ENCODE measurements at places on chromosomes 1 and 21. TPM values are rescaled to one million over a fixed set of nuclear protein-coding genes. Genes with fewer than 3 reads are reported as not detected.
A peak's percentile ranks its signal among the peaks of the same experiment; 100 is the strongest.

GRCh38 chr1:185074307-185074706 lies 28.9 kb downstream of the RNF2 start:
- H3K4me1 ChIP-seq, result no peaks in the 10 kb centered on the region
- H3K4me3 ChIP-seq, result no peak overlapping the region
- no peak for DNase-seq
- no peak overlapping the region for H3K27ac ChIP-seq
- no peaks in the 10 kb centered on the region for H3K27me3 ChIP-seq

DNA sequence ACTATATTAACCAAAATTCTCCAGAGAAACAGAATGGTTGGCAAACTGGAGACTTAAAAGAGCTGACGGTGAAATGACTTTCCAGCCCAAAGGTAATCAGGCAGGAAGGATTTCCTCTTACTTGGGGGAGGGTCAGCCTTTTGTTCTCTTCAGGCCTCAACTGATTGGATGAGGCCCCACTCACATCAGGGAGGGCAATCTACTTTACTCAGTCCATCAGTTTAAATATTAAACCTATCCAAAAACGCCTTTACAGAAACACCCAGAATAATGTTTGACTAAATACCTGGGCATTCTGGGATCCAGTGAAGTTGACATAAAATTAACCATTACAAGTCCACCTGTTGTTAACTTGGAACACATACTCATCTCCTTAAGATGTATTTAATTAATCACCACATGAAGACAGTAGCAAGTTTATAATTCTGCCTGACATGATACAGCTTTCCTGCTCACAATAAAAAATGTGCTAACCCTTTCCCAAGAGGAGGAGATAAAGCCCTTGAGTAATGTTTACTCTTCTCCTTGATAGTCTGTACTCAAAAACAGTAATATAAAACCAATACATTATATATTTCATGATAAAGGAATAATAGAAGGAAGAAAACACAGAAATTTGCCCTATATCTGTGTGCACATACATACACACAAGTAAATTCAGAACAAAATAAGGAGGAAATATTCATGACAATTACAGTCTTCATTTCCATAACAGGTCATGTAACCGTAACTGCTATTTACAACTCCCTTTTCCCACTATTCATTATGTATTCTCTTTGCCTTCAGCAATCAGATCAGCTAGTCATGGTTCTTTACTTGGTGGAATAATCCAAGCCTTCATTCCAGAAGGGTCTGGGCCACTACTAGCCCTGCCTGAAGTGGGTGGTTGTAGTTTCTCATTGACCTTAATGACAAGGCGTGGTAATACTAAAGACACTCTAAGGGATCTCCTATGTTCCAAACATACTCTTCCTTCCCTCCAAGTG lies 107.5 kb upstream of the RUNX1 start:
- DNase-seq, result no peak
- H3K27ac ChIP-seq, result no peak overlapping the region
- no peaks in the 10 kb centered on the region for H3K27me3 ChIP-seq
- no peaks in the 10 kb centered on the region for H3K36me3 ChIP-seq
- no peaks in the 10 kb centered on the region for H3K4me1 ChIP-seq

DNA sequence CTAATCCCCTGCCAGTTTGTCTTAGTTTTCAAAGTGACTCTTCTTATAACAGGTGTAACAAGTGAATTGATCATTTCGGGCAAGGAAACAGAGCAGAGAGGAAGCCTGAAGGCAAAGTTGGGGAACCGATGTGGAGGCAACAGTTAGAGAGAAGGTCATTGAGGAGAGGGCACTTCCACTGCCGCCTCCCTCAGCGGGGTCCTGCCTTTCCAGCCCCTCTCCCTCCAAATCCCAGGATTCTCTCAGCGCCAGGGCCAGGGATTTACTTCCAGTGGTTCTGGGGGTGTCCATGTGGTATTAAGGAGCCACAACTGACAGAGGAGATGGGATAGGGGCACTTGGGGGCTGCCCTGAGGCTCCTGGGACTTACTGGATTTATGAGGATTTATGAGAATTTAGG lies 39.7 kb upstream of the PDE9A start:
- H3K4me3 ChIP-seq, result peak overlapping the region; percentile 28
- H3K4me1 ChIP-seq, result peaks cover 6% of the 10 kb centered on the region
- no peak for DNase-seq
- no peak overlapping the region for H3K27ac ChIP-seq

GRCh38 chr1:44251486-44251885 lies 38.2 kb downstream of the DMAP1 start:
- DNase-seq, result no peak
- H3K27ac ChIP-seq, result no peak overlapping the region
- H3K4me1 ChIP-seq, result no peaks in the 10 kb centered on the region
- no peaks in the 10 kb centered on the region for H3K27me3 ChIP-seq
- no peak overlapping the region for H3K4me3 ChIP-seq

DNA sequence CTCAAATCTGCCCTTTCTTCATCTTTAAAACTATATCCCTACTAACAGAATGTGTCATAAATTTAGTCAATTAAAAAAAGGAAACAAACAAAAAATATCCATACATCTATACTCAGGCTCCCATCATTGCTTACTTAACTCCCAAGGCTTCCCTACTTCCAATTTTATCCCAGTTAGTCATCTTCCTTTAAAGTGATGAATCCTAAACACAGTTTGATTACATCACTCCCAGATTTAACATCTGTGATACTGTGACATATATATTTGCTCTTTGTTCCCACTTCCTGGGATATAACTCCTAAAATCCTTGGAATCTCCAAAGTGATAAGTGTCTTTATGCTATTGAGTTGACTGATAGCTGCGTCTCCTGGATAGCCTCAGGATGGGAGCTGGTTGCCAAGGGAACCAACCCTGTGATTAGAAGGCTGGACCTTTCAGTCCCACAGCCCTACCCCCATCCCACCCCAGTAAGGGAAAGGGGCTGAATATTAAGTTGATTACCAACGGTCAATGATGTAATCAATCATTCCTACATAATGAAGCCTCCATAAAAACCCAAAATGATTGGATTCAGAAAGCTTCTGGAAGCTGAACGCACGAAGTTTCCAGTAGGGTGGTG lies 21.6 kb downstream of the GLMN start:
- no peak overlapping the region for H3K27ac ChIP-seq
- DNase-seq, result no peak
- H3K27me3 ChIP-seq, result no peaks in the 10 kb centered on the region
- H3K4me3 ChIP-seq, result no peak overlapping the region

GRCh38 chr1:18486195-18486594 lies 5.5 kb downstream of the KLHDC7A start:
- H3K27me3 ChIP-seq, result no peaks in the 10 kb centered on the region
- peaks cover 2% of the 10 kb centered on the region for H3K4me1 ChIP-seq
- no peak overlapping the region for H3K4me3 ChIP-seq
- no peaks in the 10 kb centered on the region for H3K36me3 ChIP-seq

DNA sequence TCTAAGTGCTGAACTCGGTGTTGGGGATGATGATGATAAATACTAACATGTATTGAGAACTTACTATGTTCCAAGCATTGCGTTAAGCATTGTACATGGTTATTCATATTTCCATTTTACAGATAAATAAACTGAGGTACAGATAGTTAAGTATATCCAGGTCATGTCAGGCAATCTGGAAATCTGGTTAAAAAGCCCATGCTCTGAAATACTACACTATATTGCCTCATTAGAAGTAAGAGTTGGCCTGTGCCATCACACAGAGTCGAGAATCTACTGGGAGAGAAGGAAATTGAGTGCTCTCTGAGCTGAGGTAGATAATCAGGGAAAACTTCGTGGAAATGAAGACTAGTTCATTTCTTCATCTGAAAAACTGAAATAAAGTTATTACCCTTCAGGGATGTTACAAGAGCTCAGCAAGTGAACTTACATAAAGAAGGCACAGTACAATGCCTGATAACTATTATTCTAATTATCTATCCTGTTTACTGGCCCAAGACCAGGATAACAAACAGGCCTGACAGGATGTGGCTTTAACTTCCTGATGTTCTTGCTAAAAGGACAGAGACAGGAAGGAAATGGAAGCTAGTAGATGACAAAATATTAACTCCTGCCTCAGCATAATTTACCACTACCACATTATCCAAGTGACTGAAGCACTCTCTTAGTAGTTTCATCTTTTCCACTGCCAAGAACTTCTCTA lies 85.6 kb downstream of the EPS15 start:
- no peak for DNase-seq
- H3K36me3 ChIP-seq, result peaks cover 12% of the 10 kb centered on the region
- no peak overlapping the region for H3K4me3 ChIP-seq
- H3K27me3 ChIP-seq, result no peaks in the 10 kb centered on the region
- H3K4me1 ChIP-seq, result peaks cover 19% of the 10 kb centered on the region

DNA sequence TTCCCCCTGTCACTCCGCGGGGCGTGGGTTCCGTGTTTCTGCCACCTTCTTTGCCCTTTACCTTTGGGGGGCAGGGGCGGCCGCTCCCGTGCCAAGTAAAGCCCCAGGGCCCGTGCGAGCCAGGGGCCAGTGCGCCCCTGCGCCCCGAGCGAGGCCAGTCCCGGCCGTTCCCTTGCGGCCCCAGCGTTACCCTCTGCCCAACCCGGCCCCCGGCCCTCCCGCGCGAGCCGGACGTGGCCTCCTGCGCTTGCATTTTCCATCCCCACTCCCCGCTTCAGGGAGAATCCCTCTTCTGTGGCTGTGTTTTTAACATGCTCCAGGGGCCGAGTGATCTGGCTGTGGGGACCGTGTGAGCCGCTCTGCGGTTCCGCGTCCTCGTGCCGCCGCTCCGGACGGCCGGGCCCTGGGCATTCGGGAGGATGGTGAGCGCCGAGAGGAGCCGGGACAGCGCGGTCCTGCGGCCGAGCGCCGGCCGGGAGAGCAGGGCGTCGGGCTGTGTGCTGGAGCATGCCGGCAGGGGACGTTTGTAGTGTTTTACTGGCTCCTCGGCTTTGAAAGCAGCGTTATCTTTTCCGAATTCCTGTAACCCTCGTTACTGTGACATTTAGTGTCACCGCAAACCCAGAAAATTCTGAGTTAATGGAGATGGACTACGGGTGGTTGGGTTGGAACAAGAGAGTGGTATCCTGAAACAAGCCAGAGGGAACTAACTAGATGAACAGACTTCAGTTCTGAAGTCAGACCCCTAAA lies 1.0 kb downstream of the GALNT2 start:
- DNase-seq, result peak; percentile 75
- peaks cover 12% of the 10 kb centered on the region for H3K4me1 ChIP-seq
- peak overlapping the region; percentile 70 for H3K27ac ChIP-seq
- H3K4me3 ChIP-seq, result peak overlapping the region; percentile 87

- no peaks in the 10 kb centered on the region for H3K36me3 ChIP-seq
- no peak overlapping the region for H3K27ac ChIP-seq
- DNase-seq, result no peak
- no peak overlapping the region for H3K4me3 ChIP-seq
- no peaks in the 10 kb centered on the region for H3K4me1 ChIP-seq
- H3K27me3 ChIP-seq, result no peaks in the 10 kb centered on the region
Measured at GRCh38 chr1:213539464-213539863, 448.3 kb upstream of the PROX1 start.

- H3K27ac ChIP-seq, result no peak overlapping the region
- H3K27me3 ChIP-seq, result no peaks in the 10 kb centered on the region
- H3K36me3 ChIP-seq, result peaks cover 61% of the 10 kb centered on the region
- peak; percentile 86 for DNase-seq
- H3K4me1 ChIP-seq, result peaks cover 21% of the 10 kb centered on the region
- H3K4me3 ChIP-seq, result no peak overlapping the region
Measured at GRCh38 chr1:27296773-27297291, 25.1 kb upstream of the TMEM222 start.

DNA sequence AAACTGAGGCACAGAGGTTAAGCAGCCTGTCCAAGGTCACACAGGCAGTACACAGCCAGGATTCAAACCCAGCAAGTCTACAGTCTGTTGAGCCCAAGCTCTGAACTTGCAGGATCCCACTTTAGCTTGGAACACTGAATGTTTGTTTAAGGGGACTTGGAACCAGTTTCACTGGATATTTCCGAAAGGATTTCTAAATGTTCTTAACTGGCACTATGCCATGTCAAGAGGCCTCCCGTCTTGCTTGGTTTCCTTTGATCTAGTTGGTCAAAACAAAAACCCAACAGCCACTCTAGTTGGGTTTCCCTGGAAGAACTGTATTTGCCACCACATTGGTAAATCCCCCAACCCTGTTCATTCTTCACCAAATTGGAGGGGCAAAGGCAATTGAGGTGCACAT lies 317.6 kb upstream of the KAZN start:
- H3K4me1 ChIP-seq, result no peaks in the 10 kb centered on the region
- H3K4me3 ChIP-seq, result no peak overlapping the region
- no peaks in the 10 kb centered on the region for H3K27me3 ChIP-seq
- H3K36me3 ChIP-seq, result no peaks in the 10 kb centered on the region

DNA sequence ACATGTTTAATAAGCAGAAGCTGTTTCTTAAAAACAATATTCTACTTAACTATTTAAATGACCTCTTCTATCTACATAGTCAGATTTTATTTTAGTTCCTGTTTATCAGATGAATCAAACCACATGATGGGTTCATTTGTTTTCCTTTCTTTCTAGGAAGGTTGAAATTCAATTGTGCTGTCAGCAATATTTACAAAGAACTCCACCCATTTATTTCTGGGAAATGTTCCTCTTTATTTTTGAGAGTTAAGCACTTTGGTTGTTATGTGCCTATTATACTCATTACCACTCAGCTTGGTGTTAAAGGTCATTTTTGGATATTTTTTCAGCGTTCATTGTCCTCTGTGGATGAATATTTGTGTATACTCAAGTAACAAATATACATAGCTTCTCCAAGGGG lies 84.9 kb downstream of the C4BPA start:
- H3K4me3 ChIP-seq, result no peak overlapping the region
- DNase-seq, result no peak
- no peaks in the 10 kb centered on the region for H3K36me3 ChIP-seq

DNA sequence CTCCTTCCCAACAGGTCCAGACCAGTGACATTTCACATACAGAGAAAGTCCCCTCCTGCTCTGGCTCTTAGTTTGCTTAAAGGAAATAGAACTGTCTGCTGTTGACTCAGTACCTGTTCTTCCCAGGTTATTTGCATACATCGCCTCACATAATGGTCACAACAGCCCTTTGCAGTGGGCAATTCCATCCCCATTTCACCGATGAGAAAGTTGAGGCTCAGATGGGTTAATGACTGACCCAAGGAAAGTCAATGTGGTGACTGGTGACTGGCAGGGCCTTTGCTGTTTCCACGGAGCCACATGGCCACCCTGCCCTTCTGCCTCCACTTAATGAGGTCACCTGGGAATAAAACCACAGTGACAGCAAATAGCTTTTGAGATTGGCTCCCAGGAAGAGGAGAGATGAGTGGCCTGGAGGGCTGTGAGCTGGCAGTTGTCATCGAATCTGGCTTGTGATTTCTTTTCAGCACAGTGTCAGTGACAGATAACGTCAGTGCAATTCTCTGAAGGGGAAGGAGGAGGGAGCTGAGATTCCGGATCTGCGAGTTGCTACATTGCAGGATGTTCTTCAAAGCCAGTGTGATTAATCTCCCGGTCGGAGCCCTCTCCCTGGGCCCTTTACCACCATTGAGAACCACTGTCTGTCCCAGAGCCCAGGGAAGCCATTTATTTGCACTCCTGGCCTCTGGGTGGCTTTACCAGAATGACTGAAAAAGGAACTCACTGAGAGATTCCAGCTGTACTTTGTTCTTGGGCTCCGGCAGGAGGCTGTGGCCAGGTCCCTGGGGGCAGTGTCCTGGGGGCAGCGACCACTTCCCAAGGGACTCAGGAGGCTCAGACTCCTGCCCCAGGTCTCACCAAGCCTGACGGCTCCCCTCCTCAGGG lies 117.2 kb downstream of the CNIH3 start:
- DNase-seq, result no peak
- H3K4me3 ChIP-seq, result no peak overlapping the region
- H3K27me3 ChIP-seq, result no peaks in the 10 kb centered on the region
- peaks cover 9% of the 10 kb centered on the region for H3K4me1 ChIP-seq
- H3K36me3 ChIP-seq, result no peaks in the 10 kb centered on the region
- no peak overlapping the region for H3K27ac ChIP-seq

S100B gene
- total RNA-seq, result 4.5 TPM

TRIM58 gene
- total RNA-seq, result 6.0 TPM

PAX7 gene
- total RNA-seq, result not detected

LCK gene
- total RNA-seq, result 8.3 TPM

MROH7 gene
- total RNA-seq, result 3.6 TPM

C1orf226 gene
- total RNA-seq, result 7.1 TPM

GABPB2 gene
- 15.2 TPM for total RNA-seq

ESPN gene
- 4.3 TPM for total RNA-seq

All from upper lobe of right lung (tissue), 1 donor.